ENCODE measurements at places on chromosomes 5 and 9.
A peak's percentile ranks its signal among the peaks of the same experiment; 100 is the strongest.

DNA sequence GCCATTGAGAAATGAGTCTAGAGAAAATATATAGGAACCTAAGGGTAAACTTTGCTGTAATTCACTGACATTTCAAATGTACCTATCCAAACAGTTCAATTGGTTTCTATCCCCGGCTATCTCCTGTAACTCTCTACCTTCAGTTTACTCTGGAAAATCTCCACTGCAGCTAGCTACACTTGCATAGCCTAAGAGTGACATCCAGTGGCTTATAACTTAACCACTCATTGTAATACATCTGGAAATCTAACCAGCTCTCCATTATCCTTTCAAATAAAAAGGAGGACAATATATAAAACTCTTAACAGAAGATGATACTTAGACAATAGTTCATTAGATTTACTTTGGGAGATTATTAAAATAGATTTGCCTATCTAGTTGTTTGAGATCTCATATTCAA, 35.3 kb upstream of the SPDL1 start:
- peak; percentile 7 for DNase-seq

GRCh38 chr9:121622387-121623203, 28.8 kb upstream of the DAB2IP start:
- DNase-seq, result no peak

DNA sequence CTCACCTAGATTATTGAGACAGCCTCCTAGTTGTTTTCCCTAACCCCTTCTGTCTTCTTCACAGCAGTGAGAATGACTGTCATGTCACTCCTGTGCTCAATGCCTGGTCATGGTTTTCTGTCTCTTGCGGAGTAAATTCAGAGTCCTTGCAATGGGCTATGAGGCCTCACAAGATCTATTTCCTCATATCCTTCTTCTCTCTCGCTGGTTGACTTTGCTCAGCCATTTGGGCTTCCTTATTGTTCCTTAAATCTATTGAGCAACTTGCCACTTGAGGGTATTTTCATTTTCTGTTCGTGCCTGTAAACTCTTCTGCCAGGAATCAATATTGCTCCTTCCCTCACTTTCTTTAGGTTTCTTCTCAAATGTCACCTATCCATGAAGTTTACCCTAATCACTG, 9.0 kb downstream of the PPP3R2 start:
- DNase-seq, result no peak

DNA sequence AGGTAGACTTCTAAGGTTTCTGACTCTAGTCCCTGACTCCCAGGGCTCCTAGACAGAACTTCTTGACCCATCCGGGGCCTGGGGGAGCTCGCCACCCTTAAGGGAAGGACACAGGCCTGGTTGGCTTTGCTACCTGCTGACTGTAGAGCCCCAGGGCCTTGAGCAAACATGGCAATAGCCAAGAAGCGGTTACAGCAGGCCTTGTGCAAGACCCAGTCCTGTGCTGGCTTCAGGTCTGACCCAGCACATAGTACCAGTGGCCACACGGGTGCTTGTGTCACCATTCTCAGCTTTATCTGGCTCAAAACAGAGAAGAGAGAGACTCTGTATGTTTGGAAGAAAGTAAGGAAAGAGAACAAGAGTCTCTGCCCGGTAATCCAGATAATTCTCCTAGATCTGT, 41.8 kb downstream of the AP3B1 start:
- no peak for DNase-seq

GRCh38 chr9:78365748-78366697, 69.1 kb downstream of the PSAT1 start:
- DNase-seq, result peak; percentile 22

GRCh38 chr9:119838210-119838609, 469.0 kb upstream of the BRINP1 start:
- no peak for DNase-seq

DNA sequence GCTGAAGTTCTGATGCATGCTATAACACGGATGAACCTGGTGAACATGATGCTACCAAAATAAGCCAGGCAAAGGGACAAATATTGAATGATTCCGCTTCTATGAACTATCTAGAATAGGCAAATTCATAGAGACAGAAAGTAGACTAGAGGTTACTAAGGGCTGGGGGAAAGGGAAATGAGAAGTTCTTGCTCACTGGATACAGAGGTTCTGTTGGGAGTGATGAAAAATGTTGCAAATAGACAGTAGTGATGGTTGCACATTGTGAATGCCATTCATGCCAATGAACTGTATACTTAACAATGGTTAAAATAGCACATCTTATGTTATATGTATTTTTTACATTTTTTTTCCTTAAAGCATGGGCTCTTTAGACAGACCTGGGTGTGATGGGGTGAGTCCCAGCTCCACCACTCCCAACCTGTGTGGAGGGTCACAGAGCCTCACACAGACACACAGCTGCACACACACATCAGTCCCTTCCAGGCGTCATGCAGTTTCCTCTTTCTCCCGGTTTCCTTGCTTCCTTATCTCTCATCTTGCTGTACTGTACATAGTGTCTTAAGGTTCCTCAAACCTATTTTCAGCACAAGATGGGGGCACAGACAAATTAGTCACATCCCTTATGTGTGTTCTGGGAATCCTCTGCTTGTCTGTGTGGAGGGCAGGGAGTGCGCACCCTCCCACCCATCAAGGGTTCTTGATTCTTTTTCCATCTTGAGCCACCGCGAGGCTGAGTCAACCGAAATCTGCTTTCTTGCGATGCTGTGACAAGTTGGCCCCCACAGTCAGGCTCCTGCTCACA, 192.9 kb downstream of the CRB2 start:
- peak; percentile 93 for DNase-seq

DNA sequence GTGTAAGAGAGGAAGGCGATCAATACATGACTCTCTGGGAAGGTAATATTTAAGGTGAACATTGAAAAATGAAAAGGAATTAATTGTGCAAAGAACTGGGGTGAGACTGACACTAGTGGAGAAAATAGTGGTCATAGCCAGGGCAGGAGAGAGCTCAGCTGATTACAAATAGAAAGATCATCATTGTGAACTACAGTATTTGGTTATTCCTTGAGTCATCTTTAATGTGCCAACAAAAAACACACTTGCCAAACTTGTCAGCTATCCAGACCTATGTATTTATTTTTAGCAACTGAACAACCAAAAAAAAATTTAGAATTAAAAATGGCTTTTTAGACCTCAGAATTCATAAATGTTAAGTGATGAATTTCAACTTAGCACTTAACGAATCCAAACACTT, 749.8 kb upstream of the CDH9 start:
- DNase-seq, result no peak

- DNase-seq, result no peak
These were observed 213.9 kb downstream of the BNC2 start for GRCh38 chr9:16656432-16657169.

DNA sequence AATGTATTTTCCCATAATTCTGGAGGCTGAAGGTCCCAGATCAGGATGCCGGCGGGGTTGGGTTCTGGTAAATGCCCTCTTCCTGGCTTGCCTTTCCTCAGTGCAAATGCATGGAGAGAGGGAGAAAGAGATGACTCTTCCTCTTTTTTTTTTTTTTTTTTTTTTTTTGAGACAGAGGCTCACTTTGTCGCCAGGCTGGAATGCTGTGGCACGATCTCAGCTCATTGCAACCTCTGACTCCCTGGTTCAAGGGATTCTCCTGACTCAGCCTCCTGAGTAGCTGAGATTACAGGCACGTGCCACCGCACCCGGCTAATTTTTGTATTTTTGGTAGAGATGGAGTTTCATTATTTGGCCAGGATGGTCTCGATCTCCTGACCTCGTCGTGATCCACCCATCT, 300.0 kb upstream of the TAS2R1 start:
- no peak for DNase-seq

- DNase-seq, result no peak
These were observed 20.5 kb downstream of the SLC1A1 start for GRCh38 chr9:4510546-4511322.

Data from KBM-7 (cell line).